Neural crest cell (in vitro differentiated cells): ENCODE measurements at places on chromosomes 2 and 18. TPM values are rescaled to one million over a fixed set of nuclear protein-coding genes. Genes with fewer than 3 reads are reported as not detected.

DNA sequence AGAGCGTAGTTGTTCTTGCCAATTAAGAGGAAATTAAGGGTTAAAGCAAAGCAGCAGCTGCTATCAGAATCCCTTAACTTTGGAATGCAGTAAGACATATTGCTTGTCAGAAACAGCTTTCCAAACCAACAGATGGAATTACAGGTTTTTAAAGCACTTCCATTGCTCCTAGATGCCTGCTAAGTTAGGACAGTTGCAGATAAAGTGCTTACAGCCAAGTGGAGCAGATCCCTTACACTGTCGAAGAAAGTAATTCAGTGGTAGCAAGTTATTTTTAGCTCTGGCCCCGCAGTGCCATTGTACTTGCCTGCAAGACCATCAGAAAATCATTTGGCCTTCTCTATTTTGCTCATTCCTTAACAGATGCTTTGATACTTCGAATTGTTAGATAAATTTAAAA is 5.4 kb downstream of the PDK1 start:
- DNase-seq, result no peak

DNA sequence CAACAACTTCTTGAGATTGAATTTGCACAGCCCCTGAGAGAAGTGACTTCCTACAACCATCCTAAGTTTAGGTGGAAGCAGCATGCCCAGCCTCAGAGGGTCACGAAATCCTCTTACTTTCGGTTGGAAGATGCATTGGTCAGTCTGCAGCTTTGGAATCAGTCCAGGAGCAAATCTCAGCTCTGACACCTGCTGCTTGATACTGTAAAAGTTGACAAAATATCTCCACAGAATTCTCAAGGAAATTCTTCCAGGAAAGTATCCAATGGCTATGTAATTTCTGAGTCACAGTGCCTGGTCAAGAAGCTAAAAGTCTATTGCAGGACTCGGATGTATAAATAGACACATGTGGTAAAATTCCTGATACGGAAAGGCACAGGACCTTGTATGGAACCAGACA is 414.5 kb upstream of the GYPC start:
- no peak for DNase-seq

DNA sequence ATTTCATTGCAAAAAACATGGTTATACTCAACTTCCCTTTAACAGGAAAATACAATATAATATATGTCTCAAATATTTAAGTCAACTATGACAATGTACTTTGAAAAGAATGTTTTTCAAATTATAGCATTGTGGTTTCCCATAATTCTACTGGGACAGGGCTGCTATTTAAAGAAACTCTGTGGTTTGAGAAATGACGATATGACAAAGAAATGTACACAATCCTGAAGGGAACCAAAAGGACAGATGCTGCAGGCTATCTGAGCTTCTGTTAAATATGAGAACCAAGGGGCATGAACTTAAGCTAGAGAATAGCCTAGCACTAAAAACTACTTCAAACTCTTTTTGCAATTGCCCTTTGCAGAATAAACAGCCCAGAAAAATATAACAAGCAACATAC is 415.9 kb downstream of the GRB14 start:
- no peak for DNase-seq

DNA sequence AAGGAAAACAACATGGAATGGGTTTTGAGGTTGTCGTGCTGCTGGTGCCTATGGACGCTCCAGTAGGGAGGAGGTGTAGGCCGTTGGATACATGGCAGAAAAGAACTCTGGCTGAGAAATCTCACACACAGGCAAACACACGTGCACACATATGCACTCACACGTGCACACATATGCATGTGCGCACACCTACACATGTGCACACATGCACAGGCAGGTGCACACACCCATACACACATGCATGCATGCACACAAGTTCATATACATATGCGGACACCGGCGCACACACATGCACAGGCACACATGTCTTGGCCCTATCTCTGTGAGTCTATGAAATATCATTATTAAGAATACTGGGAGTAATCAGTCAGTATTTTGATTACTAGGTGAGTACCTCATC is 150.4 kb downstream of the LRRC30 start:
- DNase-seq, result no peak

Gene PLGLB2
- total RNA-seq, result 2.2 and 2.9 TPM in 2 replicates

Gene LINC00305
- not detected in 2 replicates for total RNA-seq

DNA sequence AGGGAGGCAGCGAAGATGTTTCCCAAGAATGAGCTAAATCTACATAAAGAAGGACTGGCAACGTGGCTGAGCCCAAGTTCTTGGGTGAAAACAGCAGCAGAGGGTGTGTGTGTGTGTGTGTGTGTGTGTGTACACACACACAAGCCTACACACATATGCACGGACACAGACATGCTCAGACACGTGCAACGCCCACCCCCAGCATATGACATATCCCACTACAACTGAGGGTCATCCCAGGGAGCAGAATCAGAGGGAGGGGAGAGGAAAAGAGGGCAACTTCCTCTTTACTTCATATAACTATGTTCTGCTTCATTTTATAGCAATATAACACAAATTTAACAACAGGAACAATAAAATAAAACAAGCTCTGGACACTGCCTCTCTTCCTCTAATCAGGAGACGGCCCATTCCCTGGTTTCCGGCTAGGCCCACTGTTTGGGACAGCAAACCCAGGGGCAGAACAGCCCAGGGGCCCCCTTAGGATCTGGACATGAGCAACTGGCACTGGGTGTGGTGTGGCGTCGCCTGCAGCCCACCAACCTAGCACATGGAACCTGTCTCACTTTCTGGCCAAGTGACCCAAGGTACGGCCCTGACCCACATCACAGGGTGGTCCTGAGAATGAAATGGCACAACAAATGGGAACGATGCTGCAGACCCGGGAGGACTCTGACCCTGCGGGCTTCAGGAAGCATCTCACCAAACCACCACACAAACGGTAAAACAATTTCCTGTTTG is 25.0 kb downstream of the FAM178B start:
- DNase-seq, result no peak

Gene SERPINB13
- not detected in 2 replicates for total RNA-seq

DNA sequence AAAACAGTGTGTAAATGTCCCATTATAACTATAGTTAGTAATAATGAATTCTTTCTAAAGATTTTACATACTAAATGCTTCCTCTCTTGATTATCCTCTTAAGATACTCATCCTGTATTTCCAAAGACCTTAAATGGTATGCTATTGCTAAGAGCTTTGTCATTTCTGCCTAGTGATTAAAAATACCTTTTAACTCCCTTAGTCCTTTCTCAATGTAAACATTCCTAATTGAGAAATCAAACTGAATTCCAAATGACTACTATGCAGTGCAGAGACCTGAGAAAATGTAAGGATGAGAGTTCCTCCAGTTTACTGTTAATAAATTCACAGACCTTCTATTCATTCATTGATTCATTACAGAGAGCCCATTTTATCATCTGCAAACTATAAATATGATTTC is 86.9 kb downstream of the SOS1 start:
- no peak for DNase-seq

DNA sequence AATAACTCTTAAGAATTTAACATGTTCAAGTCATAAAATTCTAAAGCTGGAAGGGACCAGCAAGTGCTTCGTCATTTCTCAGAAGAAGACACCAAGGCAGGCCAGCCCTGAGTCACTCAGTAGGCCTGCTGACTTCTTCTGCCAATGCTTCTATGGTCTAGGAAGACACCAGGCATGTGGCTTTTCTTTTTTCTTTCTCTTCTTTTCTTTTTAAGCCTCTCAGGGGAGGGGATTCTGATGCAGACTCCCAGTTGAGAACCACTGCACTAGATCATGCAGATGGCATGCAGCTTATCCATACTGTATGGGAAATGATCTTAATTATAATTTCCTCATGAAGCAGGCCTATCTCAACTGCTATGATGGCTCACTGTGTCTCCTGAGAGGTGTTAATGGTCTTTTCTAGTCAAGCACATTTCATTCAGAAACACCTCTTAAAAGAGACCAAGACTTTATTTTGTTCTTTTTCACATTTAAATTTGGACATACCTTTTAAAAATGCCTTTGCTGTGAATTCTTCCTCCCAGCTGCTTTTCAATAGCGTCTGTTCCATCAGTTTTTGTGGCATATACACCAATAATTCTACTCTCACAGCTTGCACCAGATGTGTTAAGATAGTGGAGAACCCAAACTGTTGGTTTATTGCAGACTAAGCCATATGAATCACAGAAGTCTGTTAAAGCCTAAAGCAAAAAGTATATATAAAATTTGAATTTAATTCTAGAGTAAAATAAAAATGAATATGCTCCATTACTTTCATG is 11.3 kb downstream of the KCTD18 start:
- no peak for DNase-seq

DNA sequence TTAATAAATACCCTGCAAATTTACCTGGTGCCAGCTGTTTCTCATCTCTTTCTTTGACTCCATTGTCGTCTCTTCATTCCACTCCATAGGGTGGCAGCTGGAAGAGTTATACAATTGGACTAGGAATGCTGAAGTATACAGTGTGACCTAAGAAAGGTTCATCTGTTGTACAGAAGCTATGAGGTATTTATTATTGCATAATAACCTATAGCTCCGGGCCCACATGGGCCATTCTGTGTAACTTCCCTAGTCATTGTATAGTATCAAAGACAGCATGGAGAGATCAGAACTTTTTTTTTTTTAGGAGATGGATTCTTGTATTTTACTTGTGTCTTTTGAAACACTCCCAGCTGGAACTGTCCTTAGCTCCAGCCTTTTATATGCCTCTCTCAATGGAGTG is 26.2 kb downstream of the BMP10 start:
- no peak for DNase-seq

Gene NEURL3
- total RNA-seq, result 0.21 TPM in 1 of 2 replicates, not detected in the other

GRCh38 chr2:86225581-86225980 is 26.3 kb downstream of the MRPL35 start:
- DNase-seq, result no peak

Gene MATN3
- total RNA-seq, result 1.3 and 1.9 TPM in 2 replicates

Gene VSNL1
- 1.7 and 2.1 TPM in 2 replicates for total RNA-seq

DNA sequence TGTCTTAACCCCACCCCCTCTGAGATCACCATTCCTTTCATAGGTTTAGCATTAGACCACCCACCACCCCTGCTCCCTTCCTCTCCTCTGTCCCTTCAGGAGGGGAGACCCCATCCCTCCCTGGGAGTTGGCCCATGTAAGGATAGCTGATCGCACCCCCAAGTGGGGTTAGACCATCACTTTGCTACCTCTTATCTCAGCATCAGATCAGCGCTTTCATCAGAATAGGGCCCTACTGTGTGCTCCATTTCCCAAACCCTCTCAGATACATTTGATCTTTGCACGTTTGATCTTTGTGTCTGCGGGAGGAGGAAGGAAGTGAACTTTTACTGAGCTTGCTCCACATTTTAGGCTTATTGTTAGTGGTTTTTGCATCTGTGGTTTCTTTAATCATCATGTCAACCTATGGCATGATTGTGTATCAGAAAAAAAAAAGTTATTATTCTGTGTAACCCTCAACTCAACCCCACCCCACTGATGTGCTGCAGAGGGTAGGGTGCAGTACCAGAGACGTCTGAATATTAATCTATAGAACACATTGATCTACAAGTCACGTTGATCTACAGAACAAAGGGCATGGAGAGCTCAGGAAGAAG is 81.2 kb downstream of the PDCL3 start:
- DNase-seq, result no peak

Gene TEX44
- not detected in 2 replicates for total RNA-seq

- DNase-seq, result peak; percentile 74
Observed at GRCh38 chr2:205680067-205680466, 2.2 kb upstream of the NRP2 start.

Gene DSG3
- not detected in 2 replicates for total RNA-seq

GRCh38 chr2:54585136-54585733 is 129.1 kb downstream of the SPTBN1 start:
- DNase-seq, result no peak

DNA sequence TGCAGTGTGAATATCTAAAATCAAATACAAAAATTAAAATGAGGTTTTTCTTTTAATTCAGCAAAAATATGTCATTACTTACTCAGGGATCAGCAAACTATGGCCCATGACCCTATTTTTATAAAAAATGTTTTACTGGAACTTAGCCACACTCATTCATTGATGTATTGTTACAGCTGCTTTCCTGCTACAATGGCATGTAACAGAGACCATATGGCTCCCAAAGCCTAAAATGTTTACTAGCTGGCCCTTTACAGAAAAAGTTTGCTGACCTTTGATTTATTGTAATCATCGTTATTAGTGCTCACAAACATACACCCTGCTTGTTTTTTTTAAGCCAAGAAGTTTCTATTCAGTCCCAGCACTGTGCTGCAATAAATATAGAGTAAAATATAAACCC is 120.3 kb downstream of the PLA2R1 start:
- no peak for DNase-seq

GRCh38 chr18:12574494-12575185 is 83.3 kb downstream of the SPIRE1 start:
- DNase-seq, result no peak

GRCh38 chr2:120346667-120347358 is 877 bp downstream of the INHBB start:
- peak; percentile 22 for DNase-seq

DNA sequence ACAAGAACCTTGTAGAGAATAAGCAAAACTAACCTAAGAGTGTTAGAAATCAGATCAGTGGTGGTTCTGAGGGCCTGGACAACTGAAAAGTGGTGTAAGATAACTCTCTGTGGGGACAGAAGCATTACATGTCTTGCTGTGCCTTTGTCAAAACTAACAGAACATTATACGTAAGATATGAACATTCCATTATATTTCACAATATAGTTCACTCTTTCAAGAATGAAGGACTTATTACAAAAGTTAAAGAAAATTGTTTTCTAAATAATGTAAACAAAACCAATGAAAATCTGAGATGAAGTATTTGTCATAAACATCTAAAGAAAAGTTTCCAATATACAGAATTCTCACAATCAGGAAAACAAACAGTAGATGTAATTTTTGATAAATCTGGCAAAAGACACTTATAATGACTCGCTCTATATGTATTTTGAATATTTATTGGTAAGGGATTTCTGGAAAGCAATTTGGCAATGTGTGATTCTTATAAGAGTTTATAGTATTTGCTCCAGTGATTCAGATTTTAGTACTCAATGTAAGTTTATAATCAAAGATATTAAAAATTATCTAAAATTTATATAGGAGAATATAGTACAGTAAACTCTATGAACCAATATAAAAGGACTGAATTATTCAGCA is 258.4 kb downstream of the CD226 start:
- no peak for DNase-seq

DNA sequence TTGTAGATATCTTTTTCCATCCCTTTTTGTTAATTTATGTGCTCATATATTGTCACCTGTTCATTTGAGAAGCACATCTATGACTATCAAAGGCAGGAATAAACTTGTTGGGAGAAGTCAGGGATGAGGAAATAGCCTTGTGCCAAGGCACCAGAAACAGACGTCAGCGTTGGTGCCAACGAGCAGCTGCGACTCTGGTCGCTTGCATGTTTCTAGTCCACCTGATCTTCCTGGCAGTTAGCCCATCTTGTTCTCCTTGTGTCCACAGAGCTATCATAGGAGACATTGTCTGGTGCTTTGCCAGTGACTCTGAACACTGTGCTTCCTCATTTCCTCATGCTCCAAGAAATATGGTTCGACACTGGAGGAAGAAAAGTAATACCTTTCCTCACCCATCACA is 374.4 kb downstream of the PTPRM start:
- no peak for DNase-seq

Gene TEX261
- total RNA-seq, result 57.2 and 58.4 TPM in 2 replicates
